Stimulated activated naive CD8-positive, alpha-beta T cell treated with anti-CD3 and anti-CD28 coated beads, Interleukin-15, Interleukin-2, amounts not matched to agents 100 U/mL and 50 U/mL, for 24 hours (primary cell): ENCODE measurements at places on chromosomes 2 and 18.

DNA sequence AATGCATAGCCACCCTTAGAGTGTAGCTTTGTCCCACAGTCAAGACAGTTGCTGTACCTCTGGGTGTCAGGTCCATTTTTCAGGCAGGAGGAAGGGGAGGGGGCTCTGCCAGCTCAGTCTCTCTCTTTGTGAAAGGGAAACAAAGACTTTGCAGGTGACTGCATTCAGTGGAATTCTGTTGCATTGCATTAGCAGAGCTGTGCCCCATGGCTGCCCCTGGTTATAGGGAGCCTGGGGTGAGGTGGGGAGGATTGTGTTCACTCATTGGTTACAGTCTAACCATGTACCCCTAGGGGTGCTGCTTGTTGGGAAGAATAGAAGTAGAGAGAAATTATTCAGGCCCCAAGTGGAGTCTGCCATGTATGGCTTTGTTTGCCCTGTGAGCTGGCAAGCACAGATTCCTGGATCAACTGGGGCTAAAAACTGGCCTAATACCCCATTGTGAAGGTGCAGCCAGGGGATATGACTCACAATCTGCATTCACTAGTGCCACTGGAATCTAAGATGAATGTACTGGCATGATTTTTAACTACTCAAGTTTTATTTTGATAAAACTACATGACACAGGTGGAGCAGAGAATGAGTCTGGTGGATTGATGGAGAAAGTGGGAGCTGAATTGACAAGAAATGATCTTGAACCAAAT lies 118.4 kb downstream of the SH3BP4 start:
- no peak for DNase-seq

DNA sequence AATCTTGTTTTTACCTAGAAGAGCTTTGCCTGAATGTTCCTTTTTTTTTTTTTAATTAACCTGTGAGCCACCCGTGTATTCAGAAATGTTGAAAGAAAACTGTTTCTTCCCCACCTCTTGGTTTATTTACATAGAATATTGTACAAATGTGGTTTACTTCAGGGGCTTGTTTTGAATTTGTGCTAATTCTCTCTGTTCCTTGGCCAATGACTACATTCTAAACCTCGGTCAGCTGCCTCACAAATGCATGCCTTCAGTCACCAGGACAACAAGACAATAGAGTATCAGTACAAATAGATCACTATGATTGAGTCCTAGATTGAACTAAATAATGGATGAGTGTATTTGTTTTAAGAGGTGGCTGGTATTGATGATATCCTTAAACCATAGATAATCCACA lies 36.0 kb downstream of the AGFG1 start:
- no peak for DNase-seq

GRCh38 chr2:1538663-1539062 lies 125.4 kb downstream of the TPO start:
- no peak for DNase-seq

GRCh38 chr18:22113144-22113844 lies 56.1 kb upstream of the GATA6 start:
- no peak for DNase-seq

- no peak for DNase-seq
These were observed 50.1 kb downstream of the BOLA3 start for GRCh38 chr2:74097574-74097973.

DNA sequence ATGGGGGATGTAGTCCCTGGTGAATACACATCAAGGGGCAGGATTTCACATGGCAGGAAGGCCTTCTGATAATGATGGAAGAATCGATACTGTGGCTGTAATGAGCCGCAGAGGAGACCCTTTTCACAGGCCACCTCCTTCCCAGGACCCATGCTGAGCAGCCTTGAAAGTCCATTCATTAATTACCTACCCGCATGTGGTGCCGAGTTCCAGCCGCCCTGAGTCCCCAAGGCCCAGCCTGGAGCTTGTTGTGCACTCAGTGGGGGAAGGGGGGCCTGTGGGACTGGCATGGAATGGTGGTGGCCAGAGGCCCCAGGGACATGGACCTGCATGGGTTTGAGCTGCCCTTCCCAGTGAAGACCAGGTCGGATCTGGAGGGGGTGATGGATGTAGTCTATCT lies 25.5 kb downstream of the ASB18 start:
- DNase-seq, result no peak
